ENCODE measurements at places on chromosomes 5 and 9. TPM values are rescaled to one million over a fixed set of nuclear protein-coding genes. Genes with fewer than 3 reads are reported as not detected.

MXD3 gene
- polyA plus RNA-seq, result 16.7 TPM

GHR gene
- polyA plus RNA-seq, result 27.3 TPM

MUSK gene
- 0.15 TPM for polyA plus RNA-seq

TNFSF15 gene
- 7.5 TPM for polyA plus RNA-seq

TAF1L gene
- polyA plus RNA-seq, result 0.10 TPM

CCL27 gene
- 1.1 TPM for polyA plus RNA-seq

LSM11 gene
- 9.7 TPM for polyA plus RNA-seq

FOXD4L4 gene
- not detected for polyA plus RNA-seq

All from left kidney (tissue), 8 donors.